ENCODE measurements at places on chromosomes 6 and 20.

GRCh38 chr6:14573703-14574290 is 456.2 kb downstream of the CD83 start:
- DNase-seq = no peak

DNA sequence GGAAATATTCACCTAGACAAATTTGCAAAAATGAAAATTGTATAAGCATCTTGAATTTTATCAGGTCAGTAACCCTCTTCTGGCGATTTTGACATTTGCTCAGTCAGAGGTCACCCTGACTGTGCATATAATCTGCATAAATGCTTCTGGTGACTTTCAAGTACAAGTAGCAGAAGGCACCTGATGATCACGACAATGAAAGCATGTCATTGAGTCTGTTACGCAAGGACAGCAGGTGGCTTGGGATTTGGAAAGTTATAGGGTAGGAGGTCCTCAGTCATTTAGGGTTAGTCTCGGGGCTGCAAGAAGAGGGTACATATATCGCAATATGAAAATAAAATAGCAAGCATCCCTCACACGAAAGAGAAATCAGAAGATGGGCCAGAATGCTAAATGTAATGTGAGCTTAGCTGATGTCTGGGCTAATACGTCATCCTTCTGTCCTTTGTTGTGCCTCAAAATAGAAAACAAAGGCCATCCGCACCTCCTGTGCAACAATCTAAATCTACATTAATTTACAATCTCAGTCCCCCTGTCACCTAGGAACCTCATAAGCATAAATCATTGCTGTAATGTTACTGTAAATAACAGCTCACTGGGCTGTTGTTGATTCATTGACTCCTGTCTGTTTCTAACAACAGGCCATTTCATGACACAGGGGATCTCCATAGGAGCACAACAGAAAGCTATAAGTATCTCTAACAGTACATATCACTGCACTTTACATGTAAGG is 155.2 kb upstream of the RSPO3 start:
- no peak for DNase-seq

GRCh38 chr6:41098366-41098765 is 25.6 kb downstream of the NFYA start:
- no peak for DNase-seq

GRCh38 chr20:41616228-41616627 is 1.9 kb downstream of the CHD6 start:
- DNase-seq = no peak

DNA sequence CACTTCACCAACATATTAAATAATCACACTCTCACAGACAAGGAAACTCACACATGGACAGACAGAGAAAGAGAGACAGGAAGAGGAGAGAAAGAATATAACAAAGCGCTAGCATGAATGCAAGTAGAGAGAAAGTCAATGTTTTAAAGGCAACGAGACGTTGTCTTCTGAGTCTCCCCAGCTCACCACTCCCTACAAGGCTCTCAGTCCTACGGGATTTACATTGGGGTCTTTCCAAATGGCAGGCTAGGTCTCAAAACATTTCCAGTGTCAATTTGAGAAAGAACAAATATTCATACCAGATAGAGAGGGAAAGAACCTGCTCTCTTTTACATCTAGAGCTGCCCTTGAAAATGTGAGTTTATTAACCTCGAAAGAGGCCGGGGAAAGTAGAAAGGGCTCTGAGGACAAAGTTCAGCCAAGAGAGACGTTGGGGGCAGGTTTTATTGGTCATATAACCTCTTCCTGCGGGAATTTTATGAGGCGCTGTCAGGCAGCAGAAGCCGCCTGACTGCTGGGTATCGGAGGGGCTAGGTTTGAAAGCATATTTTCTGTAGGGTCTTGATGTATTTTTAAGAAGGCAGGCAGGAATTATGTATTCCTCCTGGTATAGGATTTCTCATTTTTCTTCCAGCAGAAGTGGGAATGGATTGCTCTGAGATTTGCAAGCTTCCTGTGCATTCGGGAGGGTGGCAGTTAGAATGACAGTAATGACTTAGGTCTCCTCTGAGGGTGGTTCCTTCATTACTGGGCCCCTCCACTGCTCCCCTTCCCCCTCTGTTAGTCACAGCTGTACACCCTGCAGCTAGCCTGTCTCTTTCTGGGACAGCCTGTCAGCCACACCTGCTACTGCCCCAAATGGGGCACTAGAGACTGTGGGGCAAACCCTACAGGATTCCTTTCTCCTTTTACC is 34.4 kb upstream of the KIF16B start:
- DNase-seq = no peak

- no peak for DNase-seq
Observed at GRCh38 chr6:148799647-148800046, 52.8 kb downstream of the UST start.

DNA sequence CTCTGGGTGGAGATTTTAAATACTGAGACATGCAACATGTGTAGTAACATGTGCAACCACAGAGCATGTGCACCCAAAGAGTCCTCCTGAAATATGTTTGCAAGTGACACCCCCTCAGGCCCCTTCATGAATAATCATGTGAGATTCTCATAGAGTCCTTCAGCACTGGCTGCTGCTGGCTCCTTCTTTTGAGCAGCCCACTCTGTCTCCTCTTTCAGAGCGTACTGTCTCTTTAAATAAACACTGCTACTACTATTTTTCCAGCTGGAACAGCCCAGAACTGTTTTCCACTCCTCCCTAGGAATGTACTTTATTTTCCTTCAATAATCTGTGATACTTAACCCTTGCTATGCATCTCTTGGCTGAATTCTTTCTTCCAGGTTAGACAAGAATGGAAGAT is 42.0 kb downstream of the HLA-DRB5 start:
- DNase-seq = no peak

GRCh38 chr6:43454290-43454695 is 1.1 kb downstream of the DLK2 start:
- no peak for DNase-seq

DNA sequence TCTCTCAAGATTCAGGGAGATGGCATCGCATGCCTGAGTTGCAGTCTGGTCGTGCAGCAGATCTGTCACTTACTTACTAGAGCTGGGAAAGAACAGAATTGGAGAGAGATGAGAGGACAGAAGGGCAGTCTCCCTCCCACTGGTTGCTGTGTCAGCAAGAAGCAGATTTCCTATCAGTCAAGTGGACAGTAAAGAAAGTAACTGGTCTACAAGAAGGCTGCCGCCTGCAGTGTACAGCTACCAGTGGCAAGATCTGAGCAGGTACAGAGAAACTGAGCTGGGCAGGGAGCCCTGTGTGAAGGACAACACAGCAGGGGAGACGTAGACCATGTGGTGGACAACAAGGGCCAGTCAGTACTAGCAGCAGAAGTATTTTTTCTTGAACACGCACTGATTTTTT is 49.5 kb upstream of the PCSK2 start:
- no peak for DNase-seq

DNA sequence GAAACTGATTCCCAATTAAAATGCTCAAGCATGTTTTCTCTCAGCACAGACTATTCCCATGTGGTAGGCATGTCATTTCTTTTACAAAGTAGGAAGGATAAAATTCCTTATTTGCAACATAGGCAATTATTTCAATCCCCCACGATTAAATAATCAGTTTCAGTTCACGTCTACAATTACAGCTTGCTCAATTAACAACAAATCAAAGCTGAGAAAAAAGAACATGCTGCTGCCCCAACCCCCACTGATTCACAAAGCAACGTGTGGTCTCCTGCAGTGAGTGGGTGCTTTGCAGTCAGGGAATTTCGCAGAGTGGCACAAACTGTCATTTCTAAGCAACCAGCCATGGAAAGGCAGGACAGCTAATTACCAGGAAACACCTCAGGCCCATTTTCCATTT is 17.0 kb downstream of the RNASET2 start:
- DNase-seq = no peak

DNA sequence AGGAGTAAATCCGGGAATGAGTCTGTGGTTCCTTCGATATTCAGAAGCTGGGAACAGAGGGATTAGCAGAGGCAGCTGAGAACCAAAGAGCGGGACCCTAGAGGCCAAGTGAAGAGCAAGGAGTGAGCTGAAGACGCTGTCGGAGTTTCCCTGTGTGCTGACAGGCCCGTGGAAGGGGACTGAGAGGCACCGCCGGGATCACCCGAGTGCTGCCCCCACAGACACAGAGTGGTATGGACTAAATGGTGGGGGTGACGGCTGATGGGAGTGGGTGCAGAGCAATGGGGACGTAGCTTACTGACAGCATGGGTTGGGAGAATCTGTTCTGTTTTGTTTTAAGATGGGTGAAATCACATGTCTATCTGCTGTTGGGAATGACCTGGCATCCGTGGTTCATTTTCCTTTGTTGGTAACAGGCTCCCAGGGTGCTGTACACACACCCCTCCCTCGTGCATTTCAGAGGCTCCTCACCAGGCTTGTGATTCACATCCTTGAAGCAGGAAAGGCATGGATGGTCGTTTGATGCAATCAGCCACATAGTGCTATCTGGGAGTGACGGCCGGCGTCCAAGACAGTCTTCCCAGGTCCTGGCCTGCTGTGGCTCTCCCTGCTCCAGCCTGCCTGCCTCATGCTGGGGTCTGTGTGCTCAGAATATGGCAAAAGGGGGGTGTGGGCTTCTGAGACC is 97.4 kb downstream of the THBS2 start:
- no peak for DNase-seq
